Caco-2 (cell line): ENCODE measurements at places on chromosomes 1 and 21.

DNA sequence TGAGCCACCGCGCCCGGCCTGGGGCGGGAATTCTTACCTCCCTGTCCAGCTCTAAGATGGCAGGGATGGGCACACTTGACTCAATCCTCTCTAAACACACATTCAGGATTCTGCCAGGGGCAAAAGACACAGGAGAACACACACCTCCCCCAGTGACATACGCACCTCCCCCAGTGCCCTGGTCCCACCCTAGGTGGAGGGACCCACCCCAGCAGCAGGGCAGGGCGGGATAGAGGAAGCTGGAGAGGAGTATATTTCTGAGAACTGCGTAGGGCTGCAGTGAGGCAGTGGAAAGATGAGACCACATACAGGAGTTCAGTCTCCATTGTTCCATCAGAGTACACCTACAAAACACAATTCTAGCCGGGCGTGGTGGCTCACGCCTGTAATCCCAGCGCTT is 92.5 kb downstream of the SDCCAG8 start:
- no peak for DNase-seq

DNA sequence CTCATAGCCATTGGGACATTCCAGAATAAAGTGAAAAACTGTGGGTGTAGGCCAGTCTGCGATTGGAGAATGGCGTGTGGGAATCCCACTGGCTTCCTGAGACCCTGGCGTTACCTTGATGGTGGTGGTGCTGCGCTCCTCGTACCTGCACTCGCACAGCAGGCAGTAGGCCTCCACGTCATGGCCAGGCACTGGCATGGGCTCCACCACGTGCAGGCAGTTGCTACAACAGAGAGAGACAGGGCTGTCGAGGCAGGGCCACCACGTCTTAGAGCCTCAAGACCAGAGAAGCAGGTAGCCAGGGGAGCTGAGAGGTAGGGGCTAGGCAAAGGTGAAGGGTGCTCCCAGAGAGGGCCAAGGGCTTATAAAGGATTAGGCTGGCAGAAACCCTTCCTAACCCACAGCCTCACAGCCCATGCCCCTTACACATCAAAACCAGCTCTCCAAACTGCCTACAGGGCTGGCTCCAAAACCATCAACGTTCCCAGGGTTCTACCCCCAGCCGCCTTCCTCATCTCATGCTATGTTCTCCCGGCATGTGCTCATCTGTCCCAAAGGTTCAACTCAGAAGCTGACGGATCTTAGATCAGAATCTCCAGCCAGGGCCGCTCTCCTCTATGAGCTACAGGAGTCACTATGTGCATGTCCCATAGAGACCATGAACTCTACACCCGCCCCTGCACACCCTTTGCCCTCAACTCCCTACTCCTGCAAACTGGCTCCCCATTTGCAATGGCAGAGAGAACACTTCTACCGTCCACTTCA is 7.5 kb downstream of the TMEM9 start:
- no peak for DNase-seq

DNA sequence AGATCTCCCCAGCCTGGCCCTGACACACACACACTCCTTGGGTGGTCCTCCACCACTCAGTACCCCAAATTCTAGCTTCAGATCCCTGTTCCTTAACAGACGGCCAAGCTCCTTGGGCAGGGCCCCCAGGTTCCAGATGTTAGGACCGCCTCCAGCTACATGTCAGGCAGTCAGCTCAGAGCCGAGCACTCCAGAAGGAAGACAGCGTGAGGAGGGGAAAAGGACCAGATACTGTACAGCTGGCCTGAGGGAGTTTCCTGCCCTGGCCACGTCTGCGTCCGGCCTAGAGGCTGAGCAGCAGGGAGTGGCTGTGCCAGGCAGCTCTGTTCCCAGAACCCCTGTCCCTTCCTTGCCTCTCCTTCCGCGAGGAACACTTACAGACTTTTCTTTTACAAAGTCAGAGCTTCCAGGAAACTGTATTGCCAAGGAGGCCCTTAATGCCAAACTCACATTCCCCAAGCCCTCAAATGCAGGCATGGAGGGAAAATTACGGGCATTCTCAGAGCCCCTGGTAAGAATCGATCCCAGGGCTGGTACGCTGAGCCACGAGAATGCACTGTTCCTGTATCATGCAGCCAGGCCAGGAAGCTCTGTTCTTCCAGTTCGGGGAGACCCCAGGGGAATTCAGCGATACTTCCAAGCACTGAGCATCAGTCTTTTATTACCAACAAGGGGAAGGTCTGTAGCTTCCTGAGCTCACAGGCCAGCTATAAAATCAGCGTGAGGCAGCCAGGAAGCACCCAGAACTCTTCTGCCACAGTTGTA is 45.2 kb upstream of the CNTN2 start:
- no peak for DNase-seq

DNA sequence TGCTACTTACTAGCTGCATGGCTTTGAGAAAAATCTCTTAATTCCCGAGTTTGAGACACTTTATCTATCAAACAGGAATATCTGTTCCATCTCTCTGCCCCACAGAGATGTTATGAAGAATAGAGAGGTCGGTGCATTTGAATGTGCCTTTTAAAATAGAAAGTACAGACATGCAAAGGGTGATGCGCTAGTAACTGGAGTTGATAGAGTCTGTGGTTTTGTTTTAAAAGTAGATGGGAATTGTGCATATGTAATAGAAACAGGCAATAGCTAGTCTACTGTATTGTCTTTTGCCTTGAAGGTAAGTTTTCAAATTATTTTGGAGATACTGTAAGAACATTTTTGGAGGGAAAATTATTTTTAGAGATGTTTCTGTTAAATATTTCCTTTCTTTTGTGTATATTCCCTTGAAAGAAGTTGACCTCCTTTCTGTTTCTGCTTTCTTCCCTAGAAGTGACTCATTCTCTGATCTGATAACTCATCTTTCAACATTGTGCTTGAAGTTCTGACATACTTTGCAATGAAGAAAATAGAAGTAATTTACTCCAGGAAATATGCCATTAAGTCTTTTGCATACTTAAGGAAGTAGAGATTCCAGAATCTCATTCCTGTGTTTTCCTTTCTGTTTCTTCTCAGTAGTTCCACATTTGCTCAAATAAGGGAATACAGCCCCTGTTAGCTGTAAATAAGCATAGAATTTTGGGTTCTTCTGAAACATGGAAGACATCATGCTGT is 151.6 kb downstream of the SDCCAG8 start:
- DNase-seq: no peak

DNA sequence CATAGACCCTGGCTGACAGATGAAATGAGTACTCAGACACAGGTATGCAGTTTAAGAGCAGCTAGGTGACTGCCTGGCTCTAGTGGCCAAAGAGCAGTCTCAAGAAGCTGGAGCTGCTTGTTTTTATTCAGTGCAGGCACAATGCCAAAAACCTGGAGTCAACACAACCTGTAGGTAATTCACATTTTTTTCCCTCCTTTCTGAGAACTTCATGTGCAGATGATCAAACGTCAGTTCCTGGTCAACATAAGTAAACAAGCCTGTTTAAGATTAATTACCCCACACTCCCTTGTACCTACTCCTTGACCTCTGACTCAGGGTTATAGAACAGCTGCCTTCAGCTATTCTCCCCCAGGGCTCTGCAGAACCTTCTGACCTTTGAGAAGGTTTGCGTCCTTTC is 17.3 kb upstream of the ACADM start:
- DNase-seq: peak; percentile 32

- DNase-seq: no peak
These were observed 15.8 kb upstream of the RNF223 start for GRCh38 chr1:1089731-1090423.

DNA sequence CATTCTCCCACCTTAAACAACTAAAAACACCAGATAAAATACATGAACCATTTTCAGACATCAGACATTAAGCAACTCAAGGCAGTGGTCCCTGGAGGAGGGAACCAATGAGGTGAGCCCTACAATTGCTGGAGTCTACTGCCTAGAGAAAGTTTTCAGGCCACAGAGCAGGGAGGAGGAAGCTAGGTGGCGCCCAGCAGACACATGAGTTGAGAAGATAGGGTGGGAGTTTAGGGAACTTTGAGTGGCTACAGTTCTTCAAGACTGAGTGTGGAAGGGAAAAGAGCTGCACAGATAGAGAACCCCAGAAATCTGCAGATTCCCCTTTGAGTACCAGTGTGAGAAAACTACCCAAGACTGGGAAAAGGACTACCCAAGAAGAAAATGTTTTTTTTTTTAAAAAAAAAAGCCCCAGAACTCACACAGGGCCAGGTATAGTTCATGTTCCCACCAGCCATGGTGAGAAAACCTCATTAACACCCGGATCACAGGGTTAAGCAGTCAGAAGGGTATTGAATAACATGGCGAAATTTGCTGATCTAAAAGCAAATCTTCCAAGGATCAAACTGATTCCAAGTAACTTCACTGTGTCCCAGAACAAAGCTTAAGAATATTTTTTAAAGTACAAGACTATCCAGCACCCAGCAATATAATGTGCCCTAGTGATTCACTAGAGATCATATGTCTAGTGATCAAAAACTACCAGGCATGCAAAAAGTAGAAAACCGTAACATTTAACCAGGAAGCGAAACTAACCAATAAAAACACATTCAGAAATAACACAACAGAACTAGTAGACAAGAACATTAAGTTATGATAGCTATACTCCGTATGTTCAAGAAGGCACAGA is 12.0 kb downstream of the ALDH9A1 start:
- no peak for DNase-seq

DNA sequence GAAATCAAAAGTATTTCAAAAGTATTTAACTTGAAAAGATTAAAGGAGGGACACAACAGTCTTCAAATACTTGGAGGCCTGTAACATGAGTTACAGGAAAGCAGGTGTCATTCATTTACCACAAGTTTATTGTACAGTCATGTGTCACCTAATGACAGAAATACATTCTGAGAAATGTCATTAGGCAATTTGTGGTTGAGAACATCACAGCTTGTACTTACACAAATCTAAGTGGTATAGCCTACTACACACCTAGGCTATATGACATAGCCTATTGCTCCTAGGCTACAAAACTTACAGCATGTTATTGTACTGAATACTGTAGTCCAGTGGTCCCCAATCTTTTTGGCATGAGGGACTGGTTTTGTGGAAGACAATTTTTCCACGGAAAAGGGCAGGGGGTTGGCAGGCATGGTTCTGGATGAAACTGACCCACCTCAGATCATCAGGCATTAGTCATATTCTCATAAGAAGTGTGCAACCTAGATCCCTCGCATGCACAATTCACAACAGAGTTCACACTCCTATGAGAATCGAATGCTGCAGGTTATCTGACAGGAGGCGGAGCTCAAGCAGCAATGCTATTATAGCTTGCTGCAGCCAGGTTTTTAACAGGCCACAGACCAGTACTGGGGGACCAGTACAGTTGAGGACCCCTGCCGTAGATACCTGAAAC is 25.0 kb upstream of the PHTF1 start:
- no peak for DNase-seq

DNA sequence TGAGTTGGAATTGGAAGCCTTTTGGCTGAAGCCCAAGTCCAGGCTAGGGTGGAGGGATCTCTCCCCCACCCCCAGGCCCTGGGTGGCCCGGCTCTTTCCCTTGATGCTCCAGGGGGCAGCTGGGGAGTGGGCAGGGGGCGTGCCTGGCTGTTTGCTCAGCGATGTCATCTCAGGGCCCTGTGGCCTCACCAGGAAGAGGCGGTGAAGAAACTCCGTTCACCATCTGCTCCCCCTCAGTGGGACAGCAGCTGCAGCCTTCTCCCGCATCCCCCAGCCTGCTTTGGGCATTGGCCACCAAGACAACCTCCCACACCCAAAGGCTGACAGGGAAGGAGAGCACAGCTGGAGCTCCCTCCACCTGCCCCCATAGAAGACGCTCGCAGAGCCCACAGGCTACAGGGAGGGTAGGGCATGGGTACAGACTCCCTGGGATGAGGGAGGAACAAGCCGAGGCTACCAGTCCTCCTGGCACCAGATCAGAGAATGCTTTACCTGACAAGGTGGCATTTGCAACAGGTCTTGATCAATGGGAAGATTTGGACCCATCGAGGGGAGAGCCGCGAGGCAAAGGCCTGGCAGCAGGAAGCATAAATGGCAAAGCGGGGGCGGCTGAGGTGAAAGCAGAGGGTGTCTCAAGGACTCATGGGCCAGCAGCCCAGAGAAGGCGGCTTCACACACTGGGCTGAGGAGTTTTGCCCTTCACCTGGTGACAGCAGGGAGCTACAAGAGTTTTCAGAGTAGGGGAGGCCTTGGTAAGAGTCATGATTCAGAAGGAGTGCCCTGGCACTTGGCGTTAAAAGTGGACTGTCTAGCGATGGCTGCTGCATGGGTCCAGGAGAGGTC is 6.5 kb upstream of the GUCA2A start:
- DNase-seq: no peak

GRCh38 chr21:37410639-37411038 is 44.1 kb downstream of the DYRK1A start:
- DNase-seq: no peak

GRCh38 chr1:65343286-65343685 is 33.9 kb downstream of the DNAJC6 start:
- DNase-seq: no peak

DNA sequence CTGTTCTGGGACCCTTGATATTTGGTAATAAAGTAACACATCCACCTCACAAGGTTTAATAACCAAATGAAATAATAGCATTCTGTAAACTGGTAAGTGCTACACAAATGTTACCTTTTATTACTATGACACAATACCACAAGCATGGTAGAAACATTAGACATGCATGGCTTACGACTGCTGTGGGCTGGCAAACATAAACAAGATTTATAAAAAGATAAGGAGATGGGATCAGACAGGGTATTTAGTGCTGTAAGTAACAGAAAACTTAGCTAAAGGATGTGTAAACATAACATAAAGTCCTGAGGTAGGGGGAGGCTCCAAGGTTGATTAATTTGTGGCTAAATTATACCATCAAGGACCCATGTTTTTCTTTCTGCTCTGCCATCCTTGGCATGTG is 212.6 kb downstream of the BARHL2 start:
- no peak for DNase-seq

- DNase-seq: peak; percentile 38
These were observed 11.1 kb upstream of the RIMKLA start for GRCh38 chr1:42369471-42369870.

DNA sequence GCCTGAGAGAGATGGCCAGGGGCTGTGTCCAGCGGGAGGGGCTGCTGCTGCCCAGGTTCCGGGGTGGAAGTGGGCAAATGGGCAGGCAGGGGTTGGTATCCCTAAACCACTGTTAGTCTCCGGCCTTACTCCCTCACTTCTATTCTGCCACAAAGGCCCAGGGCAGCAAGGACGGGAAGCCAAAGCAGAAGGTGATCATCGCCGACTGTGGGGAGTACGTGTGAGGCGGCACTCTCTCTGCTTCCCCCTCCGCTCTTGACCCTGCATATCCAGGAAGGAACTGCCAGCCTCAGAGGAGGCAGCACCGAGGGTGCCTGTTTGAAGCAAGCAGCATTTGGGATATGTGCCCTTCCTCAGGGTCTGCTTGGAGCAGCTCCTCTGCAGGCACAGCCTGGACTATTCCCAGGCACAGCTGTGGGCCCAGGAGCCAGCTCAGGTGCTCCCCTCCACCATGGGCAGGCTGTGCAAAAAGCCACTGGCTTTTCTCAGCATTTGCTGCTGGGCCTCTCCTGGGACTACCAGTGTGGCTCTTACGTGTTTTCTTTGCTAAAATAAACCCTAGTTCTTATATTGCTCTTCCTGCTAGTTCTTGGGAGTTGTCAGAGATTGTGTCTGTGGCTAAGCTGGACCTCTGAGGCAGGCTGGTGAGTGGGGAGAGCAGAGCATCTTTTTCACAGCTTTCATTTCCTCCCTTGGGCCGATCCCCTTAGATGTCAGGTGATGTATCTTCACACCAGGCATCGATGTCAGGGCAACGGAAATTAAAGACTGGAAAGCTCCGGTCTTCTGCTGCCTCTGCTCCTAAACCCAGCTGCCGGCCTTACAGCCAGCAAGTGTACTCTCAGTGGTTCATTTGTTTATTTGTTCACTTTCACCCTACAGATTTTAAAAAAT is 14.7 kb downstream of the PPIE start:
- DNase-seq: no peak
